Ureter (tissue), 1 donor: ENCODE measurements at places on chromosomes 4 and X. TPM values are rescaled to one million over a fixed set of nuclear protein-coding genes. Genes with fewer than 3 reads are reported as not detected.

DNA sequence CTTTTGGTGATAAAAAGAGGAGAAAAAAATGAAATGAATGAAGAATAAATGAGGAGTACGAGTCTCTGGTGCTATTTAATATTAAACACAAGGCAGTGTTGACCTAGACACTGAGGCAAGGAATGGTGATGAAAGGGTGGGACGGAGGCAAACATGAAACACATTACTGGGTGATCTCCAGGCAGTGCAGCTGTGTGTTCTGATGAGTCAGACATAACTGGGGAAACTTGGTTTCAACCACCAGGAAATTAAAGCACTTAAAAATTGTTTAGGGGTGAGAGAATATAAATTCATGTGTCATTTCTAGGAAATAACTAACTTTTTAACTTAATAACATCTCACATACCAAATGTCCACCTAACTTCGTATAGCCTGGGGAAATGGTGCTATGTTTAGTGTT is 19.7 kb upstream of the CXCL6 start:
- no peak for DNase-seq

DNA sequence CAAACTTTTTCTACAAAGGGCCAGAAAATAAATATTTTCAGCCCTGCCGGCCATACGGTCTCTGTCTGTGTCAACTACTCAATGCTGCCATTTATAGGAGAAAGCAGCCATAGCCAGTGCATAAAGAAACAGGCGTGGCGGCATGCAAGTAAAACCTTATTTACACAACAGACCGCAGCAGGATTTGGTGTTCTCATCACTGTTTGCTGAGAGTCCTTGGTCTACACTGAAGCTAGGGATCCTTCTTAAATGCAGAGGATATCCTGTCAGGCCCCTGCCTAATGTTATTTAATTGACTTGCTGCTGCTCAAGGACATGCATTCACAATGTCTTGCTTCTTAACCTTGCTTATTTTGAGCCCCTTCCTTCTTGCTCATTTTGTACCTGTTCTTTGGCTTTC is 54.7 kb downstream of the CPE start:
- no peak for DNase-seq

DNA sequence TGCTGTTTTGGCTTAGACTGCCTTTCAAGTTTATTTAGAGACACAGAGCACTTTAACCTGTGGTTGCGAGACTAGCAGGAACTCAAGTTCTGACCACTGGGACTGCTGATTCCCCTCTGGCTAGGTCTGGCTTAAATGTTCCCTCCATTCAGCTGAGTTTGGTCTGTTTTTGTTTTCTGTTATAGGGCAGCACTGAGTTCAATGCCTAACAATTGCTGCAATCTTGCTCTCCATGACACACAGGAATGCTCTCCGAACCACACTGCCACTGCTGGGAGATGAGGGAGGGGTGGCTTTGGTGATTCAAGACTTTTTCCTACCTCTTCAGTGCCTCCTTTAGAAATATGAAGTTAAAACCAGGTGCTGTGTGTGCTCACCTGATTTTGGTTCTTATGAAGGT is 106.3 kb upstream of the EOLA2 start:
- DNase-seq: no peak

PABPC5 gene
- total RNA-seq: 1.6 TPM

PAGE1 gene
- not detected for total RNA-seq

GRCh38 chr4:109990261-109991257 is 77.9 kb downstream of the EGF start:
- no peak for DNase-seq

IQCM gene
- total RNA-seq: not detected

GRCh38 chr4:153651116-153651515 is 33.0 kb upstream of the TLR2 start:
- DNase-seq: no peak

GRCh38 chr4:7539659-7540058 is 104.9 kb upstream of the PSAPL1 start:
- DNase-seq: no peak

- DNase-seq: no peak
These were observed 1415.5 kb downstream of the PCDH7 start for GRCh38 chr4:32135642-32136041.

GRCh38 chrX:33156152-33156726 is 55.1 kb downstream of the DMD start:
- no peak for DNase-seq

DNA sequence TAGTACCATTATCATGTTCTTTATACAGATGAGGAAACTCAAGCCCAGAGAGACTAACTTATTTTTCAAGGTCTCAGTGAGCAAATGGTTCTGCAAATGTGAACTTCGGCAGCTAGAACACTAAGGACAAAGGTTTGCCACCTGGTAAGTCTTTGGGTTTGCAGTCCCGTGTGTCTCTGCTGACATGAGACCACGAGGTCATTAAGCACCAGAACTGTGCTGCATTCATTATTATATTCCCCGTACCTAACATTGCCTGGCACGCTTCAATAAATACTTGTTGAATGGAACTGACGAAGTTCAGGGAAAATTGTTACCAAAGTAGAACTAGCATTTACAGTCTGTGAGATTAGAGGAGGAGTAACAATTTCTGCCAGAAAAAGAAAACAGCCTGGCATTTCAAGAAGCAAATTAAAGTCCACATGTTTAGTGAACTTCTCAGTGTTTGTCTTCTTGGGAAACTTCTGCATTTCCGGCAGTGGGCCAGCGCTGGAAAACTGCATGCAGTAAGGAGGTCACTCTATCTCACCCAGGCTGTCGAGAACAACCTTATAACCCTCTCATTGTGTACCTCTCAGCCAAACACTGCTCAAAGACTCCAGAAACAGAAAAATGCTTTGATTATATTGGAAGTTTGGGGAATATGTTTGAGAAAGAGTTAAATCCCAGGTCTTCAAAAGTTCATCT is 67.4 kb upstream of the CPEB2 start:
- no peak for DNase-seq

- DNase-seq: no peak
These were observed 154.3 kb upstream of the GIMD1 start for GRCh38 chr4:106522839-106523238.

- DNase-seq: no peak
These were observed 33.2 kb upstream of the MAN2B2 start for GRCh38 chr4:6541789-6542188.

HELT gene
- total RNA-seq: not detected

- no peak for DNase-seq
These were observed 85.3 kb downstream of the ABLIM2 start for GRCh38 chr4:8073206-8073863.

DNA sequence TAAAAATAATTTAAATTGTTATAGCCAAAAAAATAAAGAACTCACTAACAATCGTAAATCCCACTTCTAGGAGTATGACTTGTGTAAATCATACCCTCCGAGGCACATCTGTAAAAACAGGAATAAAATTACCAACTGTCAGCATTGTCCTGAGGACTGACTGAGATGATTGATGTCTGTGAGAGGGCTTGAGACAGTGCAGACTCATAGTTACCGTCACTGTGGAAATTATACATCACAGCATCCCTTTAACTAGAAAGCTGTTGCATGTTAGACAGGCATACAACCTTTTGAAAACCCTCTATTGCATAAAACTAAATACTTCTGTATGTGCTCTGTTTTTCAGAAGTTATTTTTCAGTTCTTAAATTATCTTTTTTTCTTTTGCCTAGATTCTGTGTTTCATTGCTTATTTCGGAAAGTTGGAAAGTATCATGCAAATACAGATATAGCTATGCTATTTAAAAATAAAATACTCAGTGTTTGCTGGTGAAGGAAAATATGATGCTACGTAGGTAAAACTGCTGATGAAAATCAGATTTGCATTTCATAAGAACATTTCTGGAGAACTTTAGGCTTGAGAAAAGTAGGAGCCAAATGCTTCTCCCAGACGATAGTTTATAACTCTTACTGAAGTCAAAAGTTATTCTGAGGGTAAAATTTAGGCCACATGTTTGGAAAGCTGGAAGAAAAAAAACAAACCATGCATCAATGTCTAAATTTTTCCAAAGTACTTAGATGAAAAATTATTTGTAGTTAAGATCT is 13.6 kb upstream of the RBPJ start:
- DNase-seq: no peak

RAI2 gene
- total RNA-seq: 28.0 TPM

DNA sequence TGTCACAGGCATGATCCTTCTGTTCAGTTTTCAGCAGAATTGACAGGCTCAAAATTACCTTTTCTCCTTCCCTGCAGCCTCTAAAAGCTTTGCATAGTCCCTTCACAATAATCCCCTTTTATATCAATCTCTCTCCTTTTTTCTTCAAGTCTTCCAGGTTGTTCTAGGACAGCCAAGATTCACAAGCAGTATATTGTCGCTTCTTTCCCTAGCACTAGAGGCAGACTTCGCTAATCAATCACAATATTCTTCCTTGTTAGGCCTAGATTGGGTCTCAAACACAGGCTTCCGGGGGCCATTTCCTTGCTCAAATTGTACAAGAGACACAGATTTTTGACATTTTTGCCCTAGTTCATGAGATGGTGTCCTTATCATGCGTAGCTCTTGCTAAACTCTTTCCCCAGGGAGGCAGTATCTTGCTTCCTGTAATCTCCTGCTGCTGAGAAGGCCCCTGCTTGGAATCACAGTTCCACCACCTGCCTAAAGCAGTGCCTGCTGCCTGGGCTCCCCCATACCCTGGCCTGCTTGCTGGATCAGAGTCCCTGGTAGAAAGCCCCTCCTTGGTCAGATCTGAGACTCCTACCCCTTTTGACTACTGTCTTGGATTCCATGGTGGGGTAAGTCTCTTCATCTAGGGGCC is 57.3 kb downstream of the DMP1 start:
- DNase-seq: no peak

- peak; percentile 8 for DNase-seq
These were observed 92.8 kb downstream of the TAB3 start for GRCh38 chrX:30795981-30796958.

DNA sequence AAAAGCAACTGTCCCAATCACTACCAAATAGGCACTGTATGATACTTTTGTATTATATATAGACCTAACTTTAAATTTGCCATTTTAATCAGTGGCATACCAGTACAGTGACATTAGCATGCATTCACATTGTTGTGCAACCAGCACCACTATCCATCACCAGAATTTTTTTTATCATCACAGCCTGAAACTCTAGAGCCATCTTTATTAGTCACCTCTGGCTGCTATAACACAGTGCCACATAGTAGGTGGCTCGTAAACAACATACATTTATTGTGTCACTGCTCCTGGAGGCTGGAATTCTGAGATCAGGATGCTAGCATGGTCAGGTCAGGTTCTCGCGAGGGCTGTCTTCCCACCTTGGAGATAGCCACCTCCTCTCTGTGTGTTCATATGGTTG is 188.4 kb upstream of the GALNT7 start:
- no peak for DNase-seq

DNA sequence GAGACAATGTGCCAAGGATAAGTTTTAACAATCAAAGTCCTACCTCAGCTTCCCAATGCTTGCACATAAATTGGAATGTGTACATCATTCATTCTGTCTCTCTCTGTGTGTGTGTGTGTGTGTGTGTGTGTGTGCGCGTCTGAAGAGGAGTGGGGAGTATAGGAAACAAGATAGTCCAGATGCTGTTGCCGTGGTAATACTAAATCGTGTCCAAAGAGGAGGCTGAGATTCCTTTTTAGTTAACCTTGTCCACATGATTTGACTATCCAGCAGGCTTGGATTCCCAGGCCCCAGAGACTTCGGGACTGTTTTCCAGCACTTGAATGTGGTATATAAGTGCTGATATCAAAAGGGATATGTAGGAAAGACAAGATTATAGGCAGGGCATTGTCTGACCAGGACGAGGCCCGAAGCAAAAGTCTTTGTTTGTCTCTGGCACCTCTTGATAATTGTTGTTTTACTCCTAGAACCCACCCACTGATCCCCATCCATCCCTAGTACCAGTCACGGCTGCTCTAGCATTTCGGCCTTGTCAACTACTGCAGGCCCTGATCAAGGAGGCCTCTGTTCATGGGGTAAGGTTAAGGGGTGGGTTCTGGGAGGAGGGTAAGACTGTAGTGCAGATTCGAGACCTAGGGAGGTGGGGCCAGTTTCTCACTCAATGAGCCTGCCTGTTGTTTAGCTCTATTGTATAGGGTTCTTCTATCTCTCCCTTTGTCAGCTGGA is 3.9 kb downstream of the PLP1 start:
- DNase-seq: no peak

DNA sequence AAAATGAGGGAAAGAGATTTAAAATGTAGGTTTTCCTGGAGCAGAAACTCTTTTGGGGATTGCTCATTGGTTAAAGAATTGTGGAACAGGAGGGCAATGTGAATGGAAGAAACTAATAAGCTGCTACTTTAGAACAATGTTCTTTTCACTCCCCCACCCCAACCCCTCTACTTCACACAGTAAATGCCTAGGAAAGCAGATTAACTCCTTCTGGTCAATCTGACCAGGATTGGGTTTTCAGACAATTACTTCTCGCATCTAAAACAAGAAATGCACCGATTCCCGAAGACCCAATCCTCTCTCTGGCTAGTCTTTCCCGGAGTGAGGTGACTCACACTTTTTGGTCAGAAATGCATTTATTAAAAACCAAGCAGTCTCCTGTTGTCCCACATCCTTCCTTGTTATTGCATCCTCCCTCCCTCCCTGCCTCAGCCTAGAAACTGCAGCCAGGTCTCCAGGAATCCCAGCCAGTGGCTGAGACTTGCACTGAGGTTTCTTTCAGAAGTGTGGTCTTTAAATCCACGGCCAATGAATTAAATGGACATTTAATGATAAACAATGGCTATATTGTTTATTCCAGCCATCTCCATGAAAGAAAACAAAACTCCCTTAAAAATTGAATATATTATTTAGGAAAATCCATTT is 21.4 kb downstream of the MFAP3L start:
- DNase-seq: no peak

DNA sequence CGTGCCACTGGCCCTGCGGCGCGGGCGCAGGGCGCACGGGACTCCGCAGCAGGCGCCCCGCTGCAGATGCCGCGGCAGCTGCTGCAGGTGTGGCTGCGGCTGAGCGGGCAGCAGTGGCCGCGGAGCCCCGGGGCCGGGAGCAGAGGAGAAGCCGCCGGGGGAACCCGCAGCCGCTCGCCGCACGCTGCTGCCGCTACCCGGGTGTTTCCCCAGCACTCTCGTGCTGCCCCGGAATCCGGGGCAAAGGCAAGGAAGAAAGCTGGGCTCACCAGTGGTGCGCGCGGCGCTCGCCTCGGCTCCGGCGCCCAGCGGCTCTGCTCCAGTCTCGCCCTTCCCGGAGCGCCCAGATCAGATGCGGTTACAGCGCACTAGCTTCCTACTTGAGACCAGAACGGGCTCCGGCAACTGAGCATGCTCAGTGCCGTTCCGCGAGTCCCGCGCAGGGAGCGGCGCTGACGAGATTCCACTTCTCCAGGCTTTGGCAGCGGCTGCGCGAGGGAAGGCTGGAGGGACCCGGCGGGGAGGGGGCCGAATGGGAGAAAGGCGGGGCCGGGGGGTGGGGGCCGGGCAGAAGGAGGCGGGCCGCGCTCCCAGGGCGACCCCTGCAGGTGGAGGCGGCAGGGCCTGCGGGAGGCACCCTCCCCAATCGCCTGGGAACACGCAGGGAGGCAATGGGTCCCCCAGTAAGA is at the start of gene APBB2:
Gene APBB2, minus strand, starts transcription at position 407 of the 689 bp plus-strand sequence. CDS start 181,288 bp downstream, outside the sequence.
- DNase-seq: peak; percentile 94

DIPK2B gene
- total RNA-seq: 27.1 TPM

GRCh38 chr4:2059046-2059725 is at the start of gene NAT8L:
Gene NAT8L, plus strand, starts transcription at chr4:2059327. Its CDS starts 185 bp downstream, at chr4:2059512.
- DNase-seq: no peak

GRCh38 chr4:47483745-47484144 is 1.3 kb upstream of the ATP10D start:
- DNase-seq: no peak

PDLIM3 gene
- 127 TPM for total RNA-seq
